ENCODE measurements at places on chromosomes 2 and 18.

- peak; percentile 46 for DNase-seq
Observed at GRCh38 chr18:23108496-23108895, 26.8 kb upstream of the CABLES1 start.

DNA sequence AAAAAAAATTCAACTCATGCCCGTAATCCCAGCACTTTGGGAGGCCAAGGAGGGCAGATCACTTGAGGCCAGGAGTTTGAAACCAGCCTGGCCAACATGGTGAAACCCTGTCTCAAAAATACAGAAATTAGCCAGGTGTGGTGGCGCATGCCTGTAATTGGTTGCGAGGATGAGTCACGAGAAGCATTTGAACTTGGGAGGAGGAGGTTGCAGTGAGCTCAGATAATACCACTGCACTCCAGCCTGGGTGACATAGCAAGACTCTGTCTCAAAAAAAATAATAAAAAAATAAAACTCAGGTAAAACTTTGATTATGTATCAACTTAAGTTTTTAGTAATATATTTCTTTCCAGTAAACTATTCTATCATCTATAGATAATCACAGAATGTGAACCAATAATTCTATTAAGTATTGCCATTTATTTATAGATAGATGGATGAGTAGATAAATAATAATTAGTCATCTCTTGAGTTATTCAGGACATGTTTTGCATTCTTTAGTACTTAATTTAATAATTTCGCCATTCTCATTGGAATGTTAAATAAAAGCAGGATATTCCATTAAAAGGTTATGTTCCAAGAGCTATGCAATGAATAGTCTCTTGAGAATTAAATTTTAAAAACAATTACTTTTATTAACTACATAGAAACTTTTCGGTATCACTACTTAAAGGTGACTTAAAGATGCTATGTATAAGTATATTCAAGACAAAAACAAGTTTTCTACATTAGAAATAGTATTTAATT is 48.7 kb downstream of the WDPCP start:
- no peak for DNase-seq

GRCh38 chr18:72846736-72847533 is 20.9 kb downstream of the NETO1 start:
- no peak for DNase-seq

DNA sequence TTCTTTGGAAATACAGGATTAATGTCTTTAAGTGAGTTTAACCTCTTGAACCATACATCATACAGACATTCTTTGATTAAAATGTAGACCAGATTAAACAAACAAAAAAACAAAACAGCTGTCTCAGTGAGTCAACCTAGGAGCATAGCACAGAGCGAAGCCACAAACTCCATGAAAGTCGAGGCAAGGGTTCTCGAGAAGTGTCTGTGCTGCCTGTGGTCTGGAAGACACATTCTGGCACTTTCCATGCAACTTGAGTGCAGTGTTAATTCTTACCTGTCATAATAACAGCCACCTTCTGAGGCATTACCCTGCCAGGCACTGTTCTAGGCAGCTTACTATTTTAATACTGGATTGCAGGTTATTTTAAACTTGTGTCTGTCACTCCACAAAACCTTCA is 435.5 kb upstream of the MMADHC start:
- no peak for DNase-seq

- DNase-seq, result peak; percentile 16
Observed at GRCh38 chr2:210004881-210005280, 2.4 kb downstream of the RPE start.

DNA sequence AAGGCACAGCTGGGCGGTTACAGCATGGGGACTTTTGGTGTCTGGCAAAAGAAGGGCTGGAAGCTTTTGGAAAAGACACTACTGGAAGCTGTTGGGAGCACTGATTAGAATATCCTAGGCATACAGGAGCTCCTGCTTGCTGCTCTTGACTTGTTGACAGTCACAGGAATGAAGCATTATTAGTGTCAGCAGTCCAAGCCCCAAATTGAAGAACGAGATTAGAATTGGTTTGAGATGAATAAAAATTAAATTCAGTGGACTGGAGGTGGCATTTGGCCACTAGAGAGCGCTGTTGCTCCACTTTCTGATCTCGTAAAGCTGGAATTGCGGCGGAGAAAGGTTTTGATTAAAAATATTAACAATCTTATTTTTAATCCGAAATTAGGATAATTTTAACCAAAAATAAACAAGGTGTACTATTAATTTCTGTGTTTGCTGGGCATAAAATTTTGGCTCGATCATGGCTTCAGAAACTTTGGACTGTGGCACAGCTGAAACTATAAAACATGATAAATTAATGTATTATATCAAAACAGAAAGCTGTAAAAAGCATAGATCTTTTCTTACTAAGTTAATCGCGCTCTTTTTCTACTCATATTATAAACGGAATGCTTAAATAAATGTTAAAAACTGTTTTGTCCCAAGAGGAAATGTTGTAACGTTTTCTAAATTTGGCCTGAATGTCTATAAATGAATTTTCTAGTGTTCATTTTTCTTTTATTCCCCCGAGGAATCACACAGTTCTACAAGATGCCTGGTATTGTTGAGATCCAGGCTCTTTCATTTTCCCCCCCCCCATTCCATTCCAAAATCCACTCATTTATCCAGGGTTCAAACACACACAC is 2.4 kb upstream of the HOXD8 start:
- peak; percentile 80 for DNase-seq

GRCh38 chr2:20625491-20626391 is 25.2 kb downstream of the HS1BP3 start:
- DNase-seq, result no peak

DNA sequence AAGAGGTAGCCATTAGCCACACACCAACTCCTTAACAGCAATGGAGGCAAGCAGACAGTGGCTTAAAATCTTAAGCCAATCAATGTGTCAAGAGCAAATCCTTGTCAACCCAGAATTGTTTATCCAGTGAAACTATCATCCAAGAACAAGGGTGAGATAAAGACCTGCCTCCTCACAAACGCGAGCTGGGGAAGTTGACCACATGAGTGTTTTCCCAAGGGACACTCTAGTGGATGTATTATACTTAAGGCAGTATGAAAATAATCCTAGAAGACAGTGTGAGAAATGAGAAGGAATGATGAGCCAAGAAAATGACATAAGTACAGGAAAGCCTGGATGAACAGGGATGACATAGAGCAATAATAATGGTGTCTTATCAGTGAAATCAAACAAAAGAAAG is 209.6 kb downstream of the TWIST2 start:
- no peak for DNase-seq

DNA sequence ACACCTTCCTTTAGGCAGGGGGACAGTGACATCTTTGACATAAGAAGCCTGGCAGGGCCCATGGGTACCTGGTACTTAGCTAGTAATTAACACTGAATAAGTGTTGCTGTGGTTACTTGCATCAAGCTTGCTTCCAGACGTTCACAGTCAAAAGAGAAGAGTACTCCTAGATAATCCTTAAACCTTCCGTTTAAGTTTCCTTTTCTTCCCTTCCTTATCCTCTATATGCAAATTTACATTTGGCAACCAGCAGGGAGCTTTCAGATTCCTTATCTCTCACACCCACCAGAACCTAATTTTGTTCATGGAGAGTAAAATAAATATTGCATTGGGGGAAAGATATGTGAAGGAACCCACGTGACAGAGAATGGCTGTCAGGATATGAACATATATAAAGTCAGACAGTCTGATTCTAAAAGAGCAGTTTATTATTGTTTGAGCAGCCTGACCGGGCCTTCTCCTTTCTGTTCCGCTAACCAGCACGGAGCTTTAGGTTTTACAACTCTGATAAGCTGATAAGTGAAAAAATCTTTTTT is 7.8 kb upstream of the RAB31 start:
- DNase-seq, result no peak

- DNase-seq, result no peak
Observed at GRCh38 chr18:30967701-30968100, 74.8 kb downstream of the DSC3 start.

DNA sequence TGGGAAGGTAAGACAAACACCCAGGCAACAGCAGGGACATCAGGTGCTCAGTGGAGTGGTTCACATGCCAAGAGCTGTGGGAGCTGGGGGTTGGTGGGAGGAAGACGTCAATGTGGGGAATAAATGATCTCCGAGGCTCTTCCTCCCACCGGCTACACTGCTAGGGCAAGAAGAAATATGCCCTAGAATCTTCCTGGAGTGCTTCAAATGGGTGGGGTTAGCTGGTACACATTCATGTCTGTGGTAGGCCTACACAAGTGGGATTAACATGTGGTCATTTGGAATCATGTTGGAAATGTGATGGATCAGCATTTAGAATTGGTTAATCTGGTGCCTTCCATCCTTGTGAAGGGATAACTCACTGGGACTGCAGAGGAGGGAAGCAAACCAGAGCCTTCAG is 12.4 kb upstream of the ZFP36L2 start:
- peak; percentile 4 for DNase-seq

GRCh38 chr2:230721712-230722111 is 9.1 kb downstream of the CAB39 start:
- DNase-seq, result peak; percentile 39

GRCh38 chr2:102004581-102004980 is 12.8 kb downstream of the IL1R2 start:
- DNase-seq, result no peak

DNA sequence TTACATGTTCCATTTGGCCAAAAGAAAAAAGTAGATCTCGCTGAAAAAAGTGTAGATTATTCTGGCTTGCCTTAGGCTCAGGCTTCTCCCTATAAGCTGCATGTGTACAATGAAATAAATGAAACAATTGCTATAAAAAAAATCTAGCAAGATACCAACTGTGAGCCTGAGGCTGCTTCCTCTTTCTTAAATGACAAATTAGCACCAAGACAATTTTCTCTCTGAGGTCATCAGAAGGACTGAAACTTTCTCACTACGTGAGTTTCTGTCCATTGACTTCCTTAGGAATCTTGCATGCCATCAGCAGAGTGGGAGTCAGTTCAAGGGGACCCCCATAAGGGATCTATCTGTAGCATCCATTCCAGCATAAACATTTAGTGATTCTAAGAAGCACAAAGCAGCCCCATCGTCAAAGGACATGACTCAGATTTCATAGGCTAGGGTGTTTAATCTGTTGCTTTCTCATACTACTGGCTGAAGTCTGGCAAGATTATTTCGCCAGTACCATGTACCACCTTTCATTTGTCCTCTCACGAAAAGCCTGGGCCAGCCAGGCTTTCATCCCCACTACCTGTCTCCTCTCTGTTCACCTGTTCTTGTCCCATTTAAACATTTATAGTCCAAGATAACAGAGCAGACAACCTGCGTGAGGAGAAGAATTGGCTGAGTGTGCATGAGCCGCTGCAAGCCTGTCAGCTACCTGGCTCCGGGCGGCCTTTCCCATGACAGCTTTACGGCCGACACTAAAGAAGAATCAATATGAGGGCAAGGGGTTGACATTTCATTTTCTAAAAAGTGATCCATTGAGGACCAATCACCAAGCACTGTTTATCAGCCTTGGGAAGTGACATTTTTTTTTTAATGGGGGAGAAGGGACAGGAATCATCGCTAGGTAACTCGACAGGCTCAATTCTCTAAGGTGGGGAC is 120.0 kb downstream of the EPHA4 start:
- no peak for DNase-seq

DNA sequence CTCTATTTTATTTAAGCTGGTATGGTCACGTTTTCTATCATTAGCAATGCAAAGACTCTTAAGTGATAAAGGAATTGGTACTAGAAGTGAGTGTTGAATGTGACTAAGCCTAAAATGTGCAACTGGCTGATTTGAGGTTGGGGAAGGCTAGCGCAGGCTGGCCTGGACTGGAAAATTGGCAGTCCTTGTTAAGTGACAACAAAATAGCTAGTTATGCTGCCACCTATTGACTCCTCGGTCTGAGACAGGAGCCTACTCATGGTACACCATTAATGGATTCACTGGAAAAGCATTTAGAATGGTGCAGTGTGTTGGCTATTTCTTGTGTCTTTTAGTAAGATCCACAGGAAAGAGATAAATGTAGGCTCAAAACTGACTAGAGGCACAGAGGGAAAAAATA is 5.7 kb upstream of the WIPF1 start:
- DNase-seq, result peak; percentile 85

DNA sequence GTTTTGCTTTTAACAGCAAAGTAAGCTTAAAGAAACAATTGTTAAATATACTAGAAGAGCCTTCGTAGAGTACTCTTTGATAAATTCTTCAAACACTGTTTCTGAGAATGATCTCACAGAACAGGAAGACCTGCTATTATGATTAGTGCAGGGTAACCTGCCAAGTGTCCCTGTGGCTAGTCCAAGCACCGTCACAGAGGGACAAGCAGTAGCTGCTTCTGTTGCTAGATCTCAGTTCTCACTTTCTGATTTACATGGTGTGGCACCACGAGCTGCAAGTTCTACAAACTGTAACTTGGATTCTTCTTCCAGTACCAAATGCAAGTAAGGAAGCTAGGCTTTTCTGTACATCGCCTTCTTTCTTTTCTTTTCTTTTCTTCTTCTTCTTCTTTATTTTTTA is 121.5 kb downstream of the PIEZO2 start:
- DNase-seq, result no peak

DNA sequence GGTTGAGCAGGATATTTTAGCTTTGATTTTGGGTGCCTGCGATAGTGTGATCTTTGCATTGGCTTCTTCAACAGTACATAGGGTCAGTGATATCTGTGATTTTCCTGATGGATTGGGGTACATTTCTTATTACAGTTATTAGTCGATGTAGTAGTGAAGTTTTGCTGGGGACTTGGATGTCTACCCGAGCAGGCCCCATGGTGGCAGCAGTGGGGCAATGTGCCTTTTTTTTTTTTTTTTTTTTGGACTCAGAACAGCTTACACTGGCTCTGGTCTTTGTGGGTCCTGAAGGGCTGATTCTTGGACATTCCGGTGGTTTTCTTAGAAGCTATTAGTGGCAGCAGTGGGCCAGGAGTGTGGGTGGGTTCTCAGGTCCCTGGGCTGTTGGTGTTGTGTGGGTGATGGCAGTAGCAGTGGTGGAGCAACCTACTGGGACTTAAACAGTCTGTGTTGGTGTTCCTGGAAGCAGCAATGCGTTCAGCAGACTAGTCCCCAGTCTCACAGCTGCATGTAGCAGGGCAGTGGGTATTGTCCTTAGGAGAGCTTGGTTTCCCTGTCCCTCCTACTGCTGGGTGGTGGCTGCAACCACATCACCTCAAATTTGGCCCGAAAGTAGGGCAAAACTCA is 53.7 kb upstream of the SLC4A10 start:
- peak; percentile 42 for DNase-seq

DNA sequence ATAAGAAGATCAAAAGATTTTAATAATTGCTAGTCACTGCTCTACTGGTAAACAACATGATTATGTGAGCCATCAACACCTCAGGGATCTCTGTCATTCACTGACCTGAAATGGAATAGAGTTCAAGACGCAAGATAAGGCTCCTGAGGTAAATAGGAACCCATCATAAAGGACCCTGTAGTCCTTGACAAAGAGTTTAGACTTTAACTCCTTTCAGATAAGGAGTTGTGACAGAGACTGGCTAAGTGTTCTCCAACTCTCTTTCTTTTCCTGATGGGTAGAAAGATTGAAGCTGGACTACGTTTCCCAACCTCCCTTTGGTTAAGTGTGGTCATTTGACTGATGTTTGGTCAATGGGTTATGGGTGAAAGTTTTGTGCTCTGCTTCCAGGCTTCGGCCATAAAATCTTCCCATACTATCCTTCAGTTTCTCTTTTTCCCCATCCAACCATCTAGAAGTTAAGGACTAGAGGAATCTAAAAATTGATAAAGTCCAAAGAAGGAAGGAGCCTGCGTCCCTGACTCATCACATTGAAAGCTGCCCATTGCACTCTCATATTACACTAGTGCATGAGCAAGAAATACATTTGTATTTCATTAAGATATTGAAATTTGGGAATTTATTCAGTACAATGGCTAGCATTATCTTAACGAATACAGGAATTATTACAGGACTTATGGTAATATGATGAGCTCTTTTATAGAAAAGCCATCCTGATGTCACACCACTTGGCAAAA is 293.7 kb upstream of the ACVR2A start:
- DNase-seq, result peak; percentile 68

GRCh38 chr18:50559752-50560680 is at the start of gene MAPK4:
Gene MAPK4, plus strand, starts transcription at chr18:50560087. Its CDS starts 103,872 bp downstream, at chr18:50663959.
- peak; percentile 41 for DNase-seq
